ENCODE measurements at places on chromosomes 1 and 21.
A peak's percentile ranks its signal among the peaks of the same experiment; 100 is the strongest.

DNA sequence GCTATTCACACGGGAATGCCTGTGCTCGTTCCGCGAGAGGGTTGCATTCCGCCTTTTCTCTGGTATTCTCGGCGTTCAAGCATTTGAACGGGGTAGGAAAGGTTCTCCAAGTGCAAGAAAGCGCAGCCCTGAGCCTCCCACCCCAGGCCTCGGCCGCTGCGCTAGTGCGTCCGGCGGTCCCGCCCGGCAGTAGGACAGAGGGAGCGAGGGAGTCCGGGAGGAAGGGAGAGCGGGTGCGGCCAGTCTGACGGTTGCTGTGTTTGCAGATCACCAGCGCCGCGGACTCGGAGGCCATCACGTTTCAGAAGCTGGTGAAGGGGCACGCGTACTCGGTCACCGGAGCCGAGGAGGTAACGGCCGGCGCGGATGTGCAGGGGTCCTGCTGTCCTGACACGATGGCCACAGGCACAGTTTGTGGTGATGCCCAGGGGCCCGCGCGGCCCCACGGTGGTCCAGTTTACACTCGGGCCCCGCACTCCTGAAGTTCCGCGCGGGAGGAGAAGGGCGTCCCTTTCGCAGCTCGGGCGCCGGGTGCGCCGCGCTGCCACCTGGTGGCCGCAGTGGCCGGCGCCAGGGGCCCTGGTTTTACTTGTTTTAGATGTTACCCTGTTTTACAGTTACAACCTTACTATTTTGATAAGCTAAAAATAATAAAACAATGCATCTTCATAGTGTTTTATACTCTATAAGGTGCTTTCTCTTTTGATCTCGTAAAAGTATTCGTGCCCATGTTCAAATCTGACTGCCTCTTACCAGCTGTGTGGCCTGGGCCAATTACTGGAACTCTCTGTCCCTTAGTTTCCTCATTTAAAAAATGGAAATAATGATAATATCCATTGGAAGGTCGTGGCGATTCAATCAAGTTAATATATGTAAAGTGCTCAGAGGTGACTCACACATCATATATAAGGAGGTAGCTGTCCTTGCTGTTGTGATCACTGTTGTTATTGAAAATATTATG is 36.7 kb downstream of the CAPN2 start:
- DNase-seq, result peak; percentile 60

GRCh38 chr1:201258763-201259230 is 24.5 kb upstream of the PKP1 start:
- no peak for DNase-seq

DNA sequence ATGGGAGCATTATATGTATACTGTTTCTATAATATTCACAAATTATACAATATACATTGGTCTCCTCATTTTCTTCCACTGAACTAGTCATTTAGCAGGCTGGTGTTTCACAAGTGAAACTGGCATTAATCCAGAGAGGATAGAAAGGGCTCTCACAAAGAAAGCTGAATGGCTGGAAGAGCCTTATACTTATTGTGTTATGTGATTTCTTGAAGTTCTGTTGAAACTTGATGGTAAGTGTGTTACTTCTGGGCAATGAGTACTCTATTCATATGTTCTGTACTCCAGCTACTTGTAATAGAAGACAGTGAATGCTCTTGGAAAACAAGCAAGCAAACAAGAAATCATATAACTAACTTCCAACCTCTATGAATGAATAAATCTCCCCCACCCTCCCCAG is 14.9 kb downstream of the STX12 start:
- DNase-seq, result no peak

GRCh38 chr1:60280819-60281218 is 207.2 kb upstream of the C1orf87 start:
- DNase-seq, result no peak

DNA sequence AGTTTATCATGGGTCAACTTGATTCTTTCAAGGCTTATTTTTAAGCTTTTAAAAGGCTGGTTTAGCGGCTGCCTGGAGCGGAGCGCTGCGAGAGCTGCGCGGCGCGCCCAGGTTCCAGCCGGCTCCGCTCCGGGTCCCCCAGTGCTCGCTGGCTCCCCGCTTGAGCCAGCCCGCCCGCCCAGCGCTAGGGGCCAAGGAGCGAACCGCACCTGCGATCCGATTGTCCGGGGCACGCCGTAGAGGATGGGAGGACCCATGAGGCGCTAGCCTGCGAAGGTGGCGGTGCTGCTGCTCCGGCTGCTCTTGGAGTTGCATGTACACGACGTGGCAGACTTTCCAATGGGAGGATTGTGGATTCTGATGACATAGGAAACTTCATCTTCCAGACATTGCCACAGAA is 9.9 kb upstream of the CFHR4 start:
- no peak for DNase-seq
